ENCODE measurements at places on chromosomes 1 and 21.

GRCh38 chr1:73556270-73556669, 641.7 kb downstream of the LRRIQ3 start:
- DNase-seq = no peak

GRCh38 chr21:25457411-25457810, 149.9 kb downstream of the MRPL39 start:
- no peak for DNase-seq

DNA sequence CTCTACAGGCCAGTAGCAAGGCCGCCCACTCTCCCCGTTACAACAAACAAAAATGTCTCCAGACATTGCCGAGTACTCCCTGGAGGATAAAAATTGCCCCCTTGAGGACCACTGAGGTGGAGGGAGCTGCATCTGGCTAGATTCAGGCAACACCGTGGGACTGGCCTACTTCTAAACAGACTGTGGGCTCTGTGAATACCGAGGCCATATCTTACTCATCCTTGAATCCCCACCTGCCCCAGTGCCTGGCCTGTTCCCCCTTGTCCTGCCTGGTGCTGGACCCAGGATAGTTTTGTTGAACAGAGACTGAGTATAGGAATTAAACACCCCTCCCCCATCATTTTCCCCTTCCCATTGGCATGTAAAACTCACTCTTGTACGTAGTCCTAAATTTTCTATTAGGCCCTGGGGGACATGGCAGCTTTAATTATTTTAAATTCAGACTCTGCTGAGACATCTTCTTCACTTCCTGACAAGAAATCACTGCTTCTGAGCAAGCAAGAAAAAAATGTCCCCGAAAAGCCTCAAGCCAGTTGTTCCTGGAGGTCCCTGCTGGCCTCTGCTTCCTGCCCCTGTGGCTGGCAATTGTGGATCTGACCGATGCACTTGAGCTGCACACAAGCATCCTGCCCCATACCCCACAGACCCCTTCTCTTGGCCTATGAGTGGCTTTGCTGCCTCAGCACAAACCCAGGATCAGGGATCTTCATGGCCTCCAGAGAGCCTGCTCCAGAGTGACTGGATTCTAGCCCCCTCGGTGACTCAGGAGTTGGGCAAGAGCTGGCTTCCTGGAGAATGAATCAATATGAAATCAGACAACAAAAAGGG, 111.0 kb downstream of the ACTL8 start:
- no peak for DNase-seq

DNA sequence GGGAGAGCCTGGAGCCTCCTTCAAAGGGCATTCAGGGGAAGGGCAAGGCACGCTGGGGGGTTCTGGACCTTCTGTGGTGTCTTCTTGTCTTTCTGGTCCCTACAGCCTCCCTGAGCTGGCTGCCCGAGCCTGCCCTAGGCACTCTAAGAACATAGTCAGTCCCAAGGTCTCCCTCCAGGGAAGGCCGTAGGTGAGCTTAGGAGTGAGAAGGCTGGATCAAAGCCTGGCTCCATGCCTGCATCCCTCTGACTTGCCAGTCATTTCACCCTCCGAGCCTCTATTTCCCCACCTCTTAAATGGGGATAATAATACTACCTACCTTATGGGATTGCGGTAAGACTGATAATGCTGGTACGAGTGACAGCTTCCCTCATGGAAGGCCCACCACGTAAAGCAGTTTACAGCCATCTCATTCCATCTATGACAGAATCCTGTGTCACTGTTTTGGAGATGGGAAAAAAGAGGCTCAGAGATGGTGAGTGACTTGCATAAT, 20.8 kb downstream of the PTPRF start:
- DNase-seq = no peak

- DNase-seq = no peak
These were observed 7.9 kb upstream of the ERO1B start for GRCh38 chr1:236289492-236290131.

DNA sequence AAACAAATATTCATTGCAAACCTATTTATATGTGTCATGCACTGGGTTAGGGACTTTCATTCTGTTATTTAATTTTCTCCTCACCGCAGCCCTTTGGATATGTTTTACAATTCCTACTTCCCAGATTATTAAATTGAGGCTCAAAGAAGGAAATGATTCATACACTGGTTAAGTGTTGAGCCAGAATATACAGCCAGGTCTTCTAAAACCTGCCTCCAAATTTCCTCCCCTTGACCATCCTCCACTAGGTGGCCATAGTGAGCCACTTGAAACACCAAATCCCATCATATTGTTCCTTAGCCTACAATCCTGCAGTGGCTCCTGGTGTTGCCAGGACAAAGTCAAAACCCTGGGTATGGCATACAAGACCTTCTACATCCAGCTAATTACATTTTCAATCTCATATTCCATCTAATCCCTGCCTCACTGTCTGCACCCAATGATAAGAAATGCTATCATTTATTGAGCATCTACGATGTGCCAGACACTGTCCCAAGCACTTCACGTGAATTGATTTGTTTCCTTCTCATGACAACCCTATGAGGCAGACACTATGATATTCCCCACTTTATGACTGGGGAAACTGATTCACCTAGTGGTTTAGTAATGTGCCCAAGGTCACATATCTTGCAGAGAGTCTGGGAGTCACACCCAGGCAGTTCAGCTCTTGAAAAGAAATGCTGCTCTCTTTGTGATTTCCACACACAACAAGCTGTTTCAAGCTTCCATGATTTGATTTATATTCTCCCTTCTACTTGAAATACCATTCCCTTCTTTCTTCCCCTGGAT, 23.6 kb upstream of the KIRREL1 start:
- peak; percentile 78 for DNase-seq

DNA sequence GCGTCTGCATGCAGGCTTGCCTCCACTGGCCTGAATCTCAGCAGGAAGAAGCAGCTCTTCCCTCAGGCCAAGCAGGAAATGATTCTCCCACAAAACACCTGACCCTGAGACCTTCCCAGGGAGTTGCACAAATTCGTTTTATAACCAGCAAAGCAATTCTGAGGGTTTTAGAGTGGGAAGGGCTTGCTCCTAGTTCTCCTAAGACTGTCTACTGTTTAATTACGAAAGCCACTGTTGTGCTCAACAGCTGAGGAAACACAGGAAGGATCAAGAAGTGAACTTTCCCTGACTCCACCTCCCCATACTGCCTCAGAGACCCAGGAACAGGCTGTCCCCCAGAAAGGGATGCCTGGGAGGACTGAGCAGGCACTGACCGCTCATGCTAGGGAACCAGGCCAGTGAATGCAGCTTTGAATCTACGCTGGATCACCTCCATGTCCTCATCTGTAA, 37.0 kb upstream of the PUM1 start:
- DNase-seq = no peak

- no peak for DNase-seq
These were observed 53.8 kb downstream of the ABCA4 start for GRCh38 chr1:94067196-94067595.

GRCh38 chr1:65281846-65282245, 27.5 kb upstream of the DNAJC6 start:
- DNase-seq = no peak

- peak; percentile 16 for DNase-seq
These were observed 97.3 kb downstream of the MAP3K21 start for GRCh38 chr1:233424779-233425178.

- DNase-seq = no peak
These were observed 2.6 kb downstream of the PFDN2 start for GRCh38 chr1:161115132-161115711.

DNA sequence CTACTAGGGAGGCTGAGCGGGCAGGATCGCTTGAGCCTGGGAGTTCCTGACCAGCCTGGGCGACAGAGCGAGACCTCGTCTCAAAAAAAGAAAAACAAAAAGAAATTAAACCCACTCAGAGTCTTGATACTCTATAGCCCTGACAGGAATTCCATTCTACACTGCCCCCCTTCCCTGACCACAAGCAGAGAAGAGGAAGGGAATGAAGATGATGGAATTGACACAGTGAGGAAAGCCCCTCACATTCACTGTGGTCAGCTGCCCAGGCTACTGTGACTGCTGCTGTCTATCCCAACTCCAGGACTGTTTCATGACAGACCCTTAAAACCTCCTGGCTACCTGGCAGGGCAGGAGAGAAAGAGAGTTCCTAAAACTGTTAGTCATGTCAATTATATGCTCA, 12.1 kb downstream of the LIN9 start:
- no peak for DNase-seq

DNA sequence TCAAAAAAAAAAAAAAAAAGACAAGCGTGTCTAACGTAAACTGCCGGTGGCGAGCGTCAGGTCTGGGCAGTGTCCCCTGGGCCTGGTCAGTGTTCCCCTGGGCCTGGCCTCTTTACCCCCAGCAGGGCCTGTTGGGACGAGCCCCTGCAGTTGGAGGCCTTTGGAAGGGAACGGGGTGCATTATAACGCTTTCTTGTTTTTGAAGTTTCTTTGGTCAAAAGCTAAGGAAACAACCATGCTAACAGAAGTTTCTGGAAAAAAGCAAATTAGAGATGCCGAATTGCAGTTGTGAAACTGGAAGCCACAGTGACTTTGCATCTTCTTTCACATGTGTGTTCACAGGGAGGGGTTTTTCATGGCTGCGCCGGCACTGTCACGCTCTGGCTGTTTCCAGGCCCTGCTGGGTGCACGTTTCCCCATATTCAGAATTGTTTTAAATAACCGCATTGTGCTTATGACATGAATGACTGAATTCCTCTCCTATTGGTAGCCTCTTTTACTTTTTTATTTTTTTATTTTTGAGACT, 16.0 kb downstream of the RRP1 start:
- DNase-seq = no peak

DNA sequence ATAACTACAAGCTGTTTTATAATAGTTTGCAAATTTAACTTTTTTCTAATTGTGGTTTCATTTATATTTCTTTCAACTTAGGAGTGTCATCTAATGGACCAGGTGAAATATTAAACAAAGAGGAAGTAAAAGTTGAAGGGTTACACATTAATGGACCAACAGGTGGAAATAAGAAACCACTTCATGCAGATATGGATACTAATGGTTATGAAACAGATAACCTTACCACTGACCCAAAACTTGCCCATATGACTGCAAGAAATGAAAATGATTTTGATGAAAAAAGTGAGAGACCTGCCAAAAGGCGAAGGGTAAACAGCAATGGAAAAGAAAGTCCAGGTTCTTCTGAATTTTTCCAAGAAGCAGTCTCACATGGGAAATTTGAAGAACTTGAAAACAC, 59.7 kb downstream of the MIER1 start:
- no peak for DNase-seq

- DNase-seq = no peak
These were observed 4.4 kb downstream of the CYB561D1 start for GRCh38 chr1:109498161-109498801.

DNA sequence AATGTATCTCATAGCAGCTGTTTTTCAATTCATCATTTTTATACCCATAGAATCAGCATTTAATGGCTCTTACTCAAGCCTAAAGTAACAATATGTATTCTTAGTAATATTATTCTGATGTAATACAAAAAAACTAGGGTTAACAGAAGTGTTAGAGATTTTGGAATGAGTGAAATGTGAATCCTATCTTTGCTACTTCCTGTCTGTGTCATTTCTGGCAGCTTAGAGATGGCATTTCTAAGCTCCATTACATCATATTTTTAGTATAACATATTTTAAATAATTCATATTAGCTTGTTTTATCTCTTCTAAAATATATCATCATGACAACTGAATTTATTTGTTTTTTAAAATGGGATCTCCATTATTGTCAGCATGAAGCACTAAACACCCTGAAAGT, 90.2 kb downstream of the LRRC7 start:
- no peak for DNase-seq

DNA sequence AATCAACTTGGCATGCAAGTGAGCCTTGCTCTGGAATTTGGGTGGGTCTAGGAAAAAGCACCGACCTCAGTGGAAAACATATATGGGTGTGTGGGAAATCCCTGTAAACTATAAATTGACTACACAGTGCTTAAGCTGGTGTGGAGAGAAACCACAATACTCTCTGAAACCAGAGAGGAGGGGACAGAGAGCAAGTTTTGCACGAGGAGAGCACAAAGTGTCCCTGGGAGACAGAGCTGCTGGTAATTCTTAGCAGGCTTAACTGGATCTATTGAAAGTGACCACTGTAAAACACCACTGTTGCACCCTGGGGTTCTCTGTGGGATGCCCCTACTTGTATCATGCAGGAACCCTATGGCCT, 12.8 kb downstream of the KCNJ15 start:
- no peak for DNase-seq

DNA sequence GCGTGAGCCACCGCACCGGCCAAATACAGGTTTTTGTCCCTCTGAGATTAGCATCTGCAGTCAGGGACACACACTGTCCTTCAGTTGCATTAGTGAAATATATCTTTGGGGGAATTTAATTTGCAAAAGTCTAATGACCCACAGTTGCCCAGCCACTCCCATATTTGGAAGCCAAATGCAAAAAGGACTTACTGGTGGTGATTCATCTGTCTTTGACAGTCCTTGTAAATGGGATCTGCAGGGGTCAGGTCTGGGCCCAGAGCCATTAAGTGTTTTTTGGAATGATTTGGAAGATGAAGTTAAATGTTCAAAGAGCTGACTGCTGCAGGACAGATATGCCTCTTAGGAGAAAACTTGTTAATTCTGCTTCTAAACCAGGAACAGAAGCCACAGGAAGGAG, 44.6 kb upstream of the DNASE2B start:
- no peak for DNase-seq

DNA sequence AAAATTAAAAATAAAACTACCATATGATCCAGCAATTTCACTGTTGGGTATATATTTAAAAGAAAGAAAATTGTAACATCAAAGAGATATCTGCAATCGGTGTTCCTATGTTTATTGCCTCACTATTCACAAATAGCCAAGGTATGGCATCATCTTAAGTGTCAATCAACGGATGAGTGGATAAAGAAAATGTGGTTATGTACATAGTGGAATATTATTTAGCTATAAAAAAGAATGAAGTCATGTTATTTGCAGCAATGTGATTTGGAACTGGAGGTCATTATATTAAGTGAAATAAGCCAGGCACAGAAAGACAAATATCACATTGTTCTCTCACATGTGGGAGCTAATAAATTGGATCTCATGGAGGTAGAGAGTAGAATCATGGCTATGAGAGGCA, 76.3 kb downstream of the RD3 start:
- no peak for DNase-seq

- DNase-seq = peak; percentile 34
These were observed 485 bp downstream of the SIPA1L2 start for GRCh38 chr1:232629250-232630046.

DNA sequence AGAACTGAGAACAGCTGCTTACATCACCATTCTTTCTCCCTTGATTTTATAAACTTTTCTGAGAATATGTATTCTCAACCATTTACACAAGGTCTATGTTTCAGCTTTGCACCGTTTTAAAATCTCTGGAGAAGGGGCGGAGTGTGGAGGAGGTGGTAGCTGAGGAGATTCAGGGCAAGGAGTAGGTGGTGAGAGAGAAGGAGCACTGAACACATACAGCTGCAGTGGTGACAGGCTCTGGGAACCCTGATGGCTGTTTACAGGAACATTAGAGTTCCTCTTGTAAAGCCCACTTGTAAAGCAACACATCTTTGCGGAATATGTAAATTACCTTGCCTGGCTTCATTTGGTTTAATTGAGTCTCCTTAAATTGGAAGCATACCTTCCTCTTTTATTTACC, 89.7 kb downstream of the SMYD2 start:
- DNase-seq = no peak
